ENCODE measurements at places on chromosomes 6 and 20.

- H3K36me3 ChIP-seq = no peaks in the 10 kb centered on the region
- H3K27ac ChIP-seq = no peak overlapping the region
- no peaks in the 10 kb centered on the region for H3K27me3 ChIP-seq
- no peak for DNase-seq
- H3K4me3 ChIP-seq = no peak overlapping the region
Measured at GRCh38 chr20:2151858-2152281, 50.2 kb downstream of the STK35 start.

GRCh38 chr6:127026247-127026646 lies 92.2 kb upstream of the RSPO3 start:
- DNase-seq = no peak
- H3K27ac ChIP-seq = no peak overlapping the region
- no peaks in the 10 kb centered on the region for H3K36me3 ChIP-seq
- no peaks in the 10 kb centered on the region for H3K27me3 ChIP-seq

- peaks cover 9% of the 10 kb centered on the region for H3K27me3 ChIP-seq
- peaks cover 7% of the 10 kb centered on the region for H3K36me3 ChIP-seq
- DNase-seq = no peak
- H3K4me1 ChIP-seq = peaks cover 17% of the 10 kb centered on the region
Measured at GRCh38 chr6:26103141-26103769, 16.0 kb downstream of the HFE start.

GRCh38 chr6:155078331-155078745 lies 83.2 kb downstream of the TIAM2 start:
- H3K36me3 ChIP-seq = no peaks in the 10 kb centered on the region
- H3K4me1 ChIP-seq = peaks cover 24% of the 10 kb centered on the region
- H3K27ac ChIP-seq = no peak overlapping the region
- peaks cover 11% of the 10 kb centered on the region for H3K27me3 ChIP-seq

DNA sequence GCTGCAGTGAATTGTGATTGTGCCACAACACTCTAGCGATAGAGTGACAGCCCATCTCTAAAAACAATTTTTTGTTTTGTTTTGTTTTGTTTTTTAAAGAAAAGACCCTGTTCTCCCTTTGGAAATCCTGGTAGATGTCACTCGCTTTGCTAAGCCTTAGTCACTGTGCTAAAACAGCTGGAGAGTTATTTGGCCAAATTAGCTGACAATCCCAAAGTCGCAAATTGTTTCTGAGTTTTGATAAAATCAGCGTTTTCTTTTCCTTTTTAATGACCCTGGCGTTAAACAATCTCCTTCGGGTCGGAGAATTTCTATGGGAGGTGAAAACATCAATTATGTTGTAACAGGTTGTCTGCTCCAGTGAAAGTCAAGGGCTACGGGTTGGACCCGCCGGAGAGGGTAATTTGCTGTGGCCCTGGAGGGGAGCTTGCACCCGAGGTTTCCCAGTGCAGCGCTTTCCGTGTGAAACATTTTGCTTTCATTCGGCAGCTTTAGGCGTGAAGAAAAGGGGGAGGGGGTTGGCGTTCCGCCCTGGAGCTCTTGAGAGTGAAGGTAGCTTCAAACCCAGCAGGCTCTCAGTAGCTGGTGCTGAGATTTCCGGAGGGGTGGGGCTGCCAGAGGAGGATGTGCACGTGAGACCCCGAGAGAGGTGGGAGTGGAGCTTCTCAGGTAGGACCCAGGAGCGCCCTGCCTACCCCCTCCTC lies 296.6 kb downstream of the PHACTR1 start:
- peaks cover 56% of the 10 kb centered on the region for H3K27me3 ChIP-seq
- H3K27ac ChIP-seq = no peak overlapping the region
- peak overlapping the region; percentile 70 for H3K4me3 ChIP-seq
- no peaks in the 10 kb centered on the region for H3K36me3 ChIP-seq
- peak; percentile 4 for DNase-seq

DNA sequence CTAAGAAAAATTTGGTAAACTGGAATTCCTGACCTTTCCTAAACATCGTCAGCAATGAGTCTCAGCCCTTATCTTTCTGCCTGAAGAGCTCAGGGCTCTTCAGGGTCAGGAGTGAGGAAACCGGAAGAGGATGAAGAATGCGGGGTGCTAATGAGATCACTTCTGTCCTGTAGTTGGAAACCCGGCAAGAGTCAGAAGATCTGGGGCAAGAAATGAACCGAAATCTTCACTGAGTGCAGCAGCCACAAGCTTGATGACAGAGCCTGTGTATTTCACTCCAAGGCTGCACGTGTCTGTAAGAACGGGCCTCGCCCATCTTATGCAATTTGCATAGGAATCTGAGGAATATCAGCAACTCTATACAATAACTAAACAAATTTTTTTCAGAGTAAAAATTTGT lies 60.4 kb upstream of the QKI start:
- DNase-seq = no peak
- no peaks in the 10 kb centered on the region for H3K4me1 ChIP-seq
- no peak overlapping the region for H3K27ac ChIP-seq
- no peaks in the 10 kb centered on the region for H3K36me3 ChIP-seq
- H3K27me3 ChIP-seq = no peaks in the 10 kb centered on the region
- no peak overlapping the region for H3K4me3 ChIP-seq

GRCh38 chr20:19913927-19914614 lies 103.1 kb upstream of the NAA20 start:
- no peak overlapping the region for H3K4me3 ChIP-seq
- no peaks in the 10 kb centered on the region for H3K36me3 ChIP-seq
- no peak for DNase-seq

GRCh38 chr6:119844387-119844786 lies 494.8 kb upstream of the MAN1A1 start:
- H3K4me3 ChIP-seq = no peak overlapping the region
- no peaks in the 10 kb centered on the region for H3K36me3 ChIP-seq
- H3K4me1 ChIP-seq = no peaks in the 10 kb centered on the region
- no peak for DNase-seq
- no peak overlapping the region for H3K27ac ChIP-seq

GRCh38 chr6:156560476-156560875 lies 216.7 kb upstream of the ARID1B start:
- peaks cover 2% of the 10 kb centered on the region for H3K4me1 ChIP-seq
- H3K27me3 ChIP-seq = no peaks in the 10 kb centered on the region
- DNase-seq = no peak
- H3K27ac ChIP-seq = no peak overlapping the region
- no peak overlapping the region for H3K4me3 ChIP-seq

DNA sequence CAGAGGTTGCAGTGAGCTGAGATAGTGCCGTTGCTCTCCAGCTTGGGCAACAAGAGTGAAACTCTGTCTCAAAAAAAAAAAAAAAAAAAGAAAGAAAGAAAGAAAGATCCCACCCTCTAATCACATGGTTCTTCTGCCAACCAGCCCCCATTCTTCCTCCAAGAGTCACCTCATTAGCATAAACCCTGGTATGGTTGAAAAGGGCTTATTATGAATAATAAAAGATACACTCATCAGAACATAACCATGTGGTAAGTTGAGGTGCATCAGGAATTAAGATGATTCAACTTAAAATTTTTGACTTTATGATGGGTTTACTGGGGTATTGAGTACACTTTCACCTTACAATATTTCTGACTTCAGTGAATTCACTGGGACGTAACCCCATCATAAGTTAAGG lies 793 bp upstream of the TRIM40 start:
- peaks cover 13% of the 10 kb centered on the region for H3K4me1 ChIP-seq
- H3K4me3 ChIP-seq = no peak overlapping the region
- no peak for DNase-seq
